NCI-H2081 treated with DMSO at 0.1 percent for 48 hours (cell line): ENCODE measurements at places on chromosomes 13 and 19.

GRCh38 chr19:6229951-6230712 lies 49.6 kb downstream of the MLLT1 start:
- no peak for DNase-seq

DNA sequence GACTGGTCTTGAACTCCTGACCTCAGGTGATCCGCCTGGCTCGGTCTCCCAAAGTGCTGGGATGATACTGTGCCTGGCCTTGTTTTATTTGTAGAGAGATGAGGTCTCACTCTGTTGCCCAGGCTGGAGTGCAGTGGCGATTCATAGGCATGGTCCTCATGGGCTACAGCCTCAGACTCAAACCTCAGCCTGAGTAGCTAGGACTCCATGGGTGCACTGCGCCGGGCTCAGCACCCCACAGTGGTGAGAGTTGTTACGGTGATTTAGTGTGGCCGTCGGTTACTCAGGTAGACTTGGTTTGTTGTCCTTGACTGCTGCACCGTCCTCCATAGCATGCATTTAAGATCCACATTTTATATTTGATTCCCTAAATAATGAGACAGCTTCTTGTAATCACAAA lies 80.7 kb downstream of the SLC6A16 start:
- no peak for DNase-seq

GRCh38 chr13:67438465-67438864 lies 208.3 kb upstream of the PCDH9 start:
- DNase-seq, result no peak

- DNase-seq, result no peak
These were observed 541.4 kb downstream of the GPC6 start for GRCh38 chr13:93767917-93768409.
